CD4-positive, alpha-beta T cell treated with Interferon alpha-2 for 1 hour (primary cell): ENCODE measurements at places on chromosomes 1 and 21.

- DNase-seq: no peak
Observed at GRCh38 chr1:3003941-3004270, 17.4 kb upstream of the ACTRT2 start.

DNA sequence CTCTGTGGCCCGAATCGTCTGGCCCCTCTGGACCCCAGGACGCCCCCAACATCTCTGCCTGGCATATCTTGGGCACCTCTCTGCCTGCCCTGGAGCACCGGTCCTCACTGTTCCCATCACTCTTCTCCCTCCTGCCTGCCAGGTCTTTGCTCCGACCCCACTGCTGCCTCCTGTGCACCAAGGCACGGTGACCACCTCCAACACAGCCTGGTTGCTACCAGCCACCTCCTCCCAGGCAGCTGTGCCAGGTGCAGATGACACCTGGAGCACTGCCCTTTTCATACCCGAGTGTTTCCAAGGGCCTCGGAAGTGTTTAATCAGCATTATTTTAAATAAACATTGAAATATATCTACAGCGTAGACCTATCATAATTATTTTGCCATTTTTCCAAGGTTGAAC lies 31.3 kb downstream of the PKNOX1 start:
- DNase-seq: no peak

- DNase-seq: no peak
Observed at GRCh38 chr1:152457071-152457470, 43.0 kb upstream of the CRNN start.

- DNase-seq: no peak
Observed at GRCh38 chr1:61190618-61191432, 108.5 kb downstream of the NFIA start.

- DNase-seq: no peak
Observed at GRCh38 chr1:31799895-31800673, 15.7 kb downstream of the SPOCD1 start.

- no peak for DNase-seq
Observed at GRCh38 chr21:38351176-38351959, 94.6 kb downstream of the KCNJ15 start.

- DNase-seq: no peak
Observed at GRCh38 chr1:231719485-231720183, 93.0 kb downstream of the DISC1 start.

DNA sequence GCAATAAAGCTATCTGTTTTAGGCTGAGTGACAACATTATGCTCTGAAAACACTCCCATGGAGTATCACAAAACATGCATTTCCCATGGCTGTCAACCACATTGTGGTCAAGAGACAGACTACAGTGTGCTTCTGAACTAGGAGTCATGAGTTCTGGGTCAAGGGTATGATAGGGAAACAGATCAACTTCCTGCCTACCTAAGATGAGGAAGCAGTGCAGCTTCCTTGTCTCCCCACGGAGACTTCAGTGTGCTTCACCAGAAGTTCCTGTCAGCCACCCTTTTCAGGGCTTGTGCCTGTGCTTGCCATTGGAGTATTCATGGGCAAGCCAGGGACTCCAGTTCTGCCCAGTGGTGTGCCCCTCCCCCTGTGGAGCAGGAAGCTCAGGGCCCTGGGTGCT lies 19.9 kb downstream of the LCE3E start:
- DNase-seq: no peak

GRCh38 chr1:15618077-15618654 lies 908 bp downstream of the DDI2 start:
- peak; percentile 34 for DNase-seq

GRCh38 chr1:81974883-81975555 lies 174.3 kb downstream of the ADGRL2 start:
- no peak for DNase-seq
